ENCODE measurements at places on chromosomes 2 and 18.
A peak's percentile ranks its signal among the peaks of the same experiment; 100 is the strongest.

DNA sequence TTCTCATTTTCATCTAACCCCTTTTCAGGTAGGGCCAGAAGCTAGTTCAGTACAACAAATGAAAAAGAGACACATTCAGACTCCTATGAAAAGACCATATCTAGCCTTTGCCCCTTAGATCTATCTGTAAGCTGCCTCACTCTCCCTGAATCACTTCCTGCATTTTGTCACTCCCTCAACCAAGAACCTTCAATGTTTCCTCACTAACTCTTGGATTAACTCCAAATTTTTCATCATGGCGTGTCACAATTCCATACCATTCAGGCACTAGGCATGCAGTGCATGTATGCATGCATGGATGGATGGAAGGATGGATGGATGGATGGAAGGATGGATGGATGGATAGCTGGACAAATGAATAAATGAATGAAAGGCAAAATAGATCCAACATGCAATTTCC lies 356.9 kb downstream of the TNS1 start:
- DNase-seq: no peak

- DNase-seq: no peak
Observed at GRCh38 chr2:240435948-240436682, 652 bp downstream of the GPC1 start.

DNA sequence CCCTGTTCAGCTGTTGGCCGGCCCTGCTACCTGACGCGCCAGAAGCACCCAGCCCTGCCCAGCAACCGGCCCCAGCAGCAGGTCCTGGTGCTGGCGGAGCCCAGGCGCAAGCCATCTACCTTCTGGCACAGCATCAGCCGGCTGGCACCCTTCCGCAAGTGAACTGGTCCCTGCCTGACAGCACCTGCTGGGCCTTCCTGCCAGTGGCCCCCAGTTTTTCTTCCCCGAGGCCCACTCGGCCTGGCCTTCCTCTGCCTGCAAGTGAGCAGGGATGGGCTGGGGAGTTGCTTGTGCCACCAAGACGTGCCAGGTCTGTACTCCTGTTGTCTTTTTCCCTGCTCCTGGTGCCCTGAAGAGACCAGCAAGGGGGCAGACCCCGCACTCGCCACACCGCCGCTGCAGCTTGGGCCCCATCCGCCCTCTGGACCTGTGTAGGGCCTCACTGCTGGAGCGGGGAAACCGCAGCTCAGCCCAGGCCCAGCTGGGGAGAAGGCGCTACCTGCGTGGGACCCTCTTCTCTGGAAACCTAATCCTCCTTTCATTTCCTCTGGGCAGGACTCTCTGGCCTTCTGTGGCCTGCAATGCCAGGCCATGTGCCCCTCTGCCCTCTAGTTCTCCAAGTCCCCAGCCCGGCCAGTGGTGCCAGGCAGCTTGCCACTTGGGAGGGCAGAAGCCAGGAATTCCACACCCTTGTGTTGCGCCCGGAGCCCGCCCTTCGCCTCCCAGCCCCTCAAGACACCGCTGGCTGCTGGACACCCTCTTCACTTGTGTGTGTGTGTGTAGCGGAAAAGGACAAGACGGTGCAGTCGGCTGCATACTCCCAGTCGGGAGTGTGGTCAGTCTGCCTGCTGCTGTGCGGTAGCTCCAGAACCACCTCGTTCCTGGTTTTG lies 47.0 kb downstream of the FAM168B start:
- no peak for DNase-seq

DNA sequence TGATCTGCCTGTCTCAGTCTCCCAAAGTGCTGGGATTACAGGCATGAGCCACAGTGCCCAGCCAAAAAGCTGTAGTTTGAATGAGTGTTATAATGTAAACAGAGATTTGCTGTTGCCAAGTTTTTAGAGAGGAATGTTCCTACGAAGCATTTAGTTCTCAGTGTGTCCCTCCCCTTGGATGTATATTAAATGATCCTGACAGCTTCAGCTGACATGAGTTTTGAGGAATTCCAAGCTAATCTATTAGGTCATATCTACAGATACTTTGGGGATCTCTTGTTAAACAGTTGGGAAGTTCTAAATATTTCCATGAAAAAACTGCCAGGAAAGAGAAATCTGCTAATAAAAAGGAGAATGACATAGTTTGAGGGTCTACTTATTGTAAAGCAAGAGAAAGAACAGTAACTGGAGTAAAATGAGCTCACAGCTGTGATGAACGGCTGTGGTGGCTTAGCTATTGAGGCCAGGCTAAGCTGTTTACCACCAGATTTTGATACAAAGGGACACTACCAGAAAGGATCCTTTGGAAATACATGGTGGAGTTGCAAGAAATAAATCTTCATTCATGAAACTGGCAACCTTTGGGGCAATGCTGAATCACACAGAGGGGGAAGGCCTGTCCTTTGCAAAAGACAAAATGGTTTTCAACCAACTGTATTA lies 2.6 kb upstream of the STON1 start:
- no peak for DNase-seq

- no peak for DNase-seq
Observed at GRCh38 chr2:7646661-7647060, 729.4 kb downstream of the RNF144A start.

DNA sequence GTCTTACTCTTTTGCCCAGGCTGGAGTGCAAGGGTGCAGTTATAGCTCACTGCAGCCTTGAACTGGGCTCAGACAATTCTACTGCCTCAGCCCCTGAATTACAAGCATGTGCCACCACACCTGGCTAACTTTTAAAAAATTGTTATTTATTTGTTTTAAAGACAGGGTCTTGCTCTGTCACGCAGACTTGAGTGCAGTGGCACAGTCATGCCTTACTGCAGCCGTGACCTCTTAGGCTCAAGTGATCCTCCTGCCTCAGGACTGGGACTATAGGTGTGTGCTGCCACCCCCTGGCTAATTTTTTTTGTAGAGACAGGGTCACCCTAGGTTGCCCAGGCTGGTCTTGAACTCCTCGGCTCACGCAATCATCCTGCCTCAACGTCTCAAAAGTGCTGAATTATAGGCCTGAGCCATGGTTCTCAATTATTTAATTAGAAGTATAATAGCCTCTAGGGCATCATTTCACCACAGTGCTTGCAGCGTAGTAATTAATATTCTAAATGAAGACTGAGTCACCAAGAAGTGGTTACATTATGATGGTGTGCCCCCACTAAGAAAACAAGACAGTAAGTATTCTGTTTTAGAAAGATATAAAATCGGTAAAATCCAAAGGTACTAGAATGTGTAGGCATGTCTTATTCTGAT lies 69.6 kb downstream of the EML4 start:
- DNase-seq: no peak

DNA sequence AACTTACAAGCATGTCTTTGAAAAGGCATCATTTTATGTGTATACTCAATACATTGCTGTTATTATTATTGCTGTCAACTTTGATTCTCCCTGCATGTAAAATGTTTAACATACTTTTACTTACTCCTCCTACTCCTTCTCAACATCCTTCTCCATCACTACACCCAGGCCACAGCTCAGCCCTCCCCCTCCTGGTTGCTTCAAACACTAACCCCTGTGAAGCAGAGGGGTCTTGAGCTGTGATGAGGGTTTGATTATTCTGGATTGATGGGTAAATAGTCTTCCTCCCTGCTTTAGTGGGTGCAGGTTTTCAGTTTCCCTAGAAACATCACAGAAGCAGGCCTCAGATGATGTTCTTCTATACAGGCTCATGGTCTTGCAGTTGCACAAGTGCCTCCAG lies 221.0 kb downstream of the OSR1 start:
- no peak for DNase-seq

- no peak for DNase-seq
Observed at GRCh38 chr2:238775591-238775990, 72.3 kb upstream of the TWIST2 start.

- no peak for DNase-seq
Observed at GRCh38 chr2:196220671-196221070, 49.3 kb upstream of the STK17B start.

DNA sequence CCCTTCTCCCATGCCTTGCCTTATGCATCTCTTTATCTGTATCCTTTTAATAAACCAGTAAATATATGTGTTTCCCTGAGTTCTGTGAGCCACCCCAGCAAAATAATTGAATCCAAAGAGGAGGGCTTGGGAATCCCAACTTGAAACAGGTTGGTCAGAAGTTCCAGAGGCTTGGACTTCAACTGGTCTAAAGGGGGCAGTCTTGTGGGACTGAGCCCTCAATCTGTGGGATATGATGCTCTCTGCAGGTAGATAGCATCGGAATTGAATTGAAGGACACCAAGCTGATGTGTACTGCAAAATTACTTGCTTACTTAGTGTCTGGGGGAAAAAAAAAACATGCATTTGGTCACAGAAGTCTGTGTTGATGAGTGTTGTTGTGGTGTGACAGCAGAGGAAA lies 1033.5 kb upstream of the TMEFF2 start:
- DNase-seq: no peak

- no peak for DNase-seq
Observed at GRCh38 chr2:26088038-26088643, 54.3 kb downstream of the RAB10 start.

- DNase-seq: no peak
Observed at GRCh38 chr2:183195397-183195796, 71.2 kb downstream of the NUP35 start.

DNA sequence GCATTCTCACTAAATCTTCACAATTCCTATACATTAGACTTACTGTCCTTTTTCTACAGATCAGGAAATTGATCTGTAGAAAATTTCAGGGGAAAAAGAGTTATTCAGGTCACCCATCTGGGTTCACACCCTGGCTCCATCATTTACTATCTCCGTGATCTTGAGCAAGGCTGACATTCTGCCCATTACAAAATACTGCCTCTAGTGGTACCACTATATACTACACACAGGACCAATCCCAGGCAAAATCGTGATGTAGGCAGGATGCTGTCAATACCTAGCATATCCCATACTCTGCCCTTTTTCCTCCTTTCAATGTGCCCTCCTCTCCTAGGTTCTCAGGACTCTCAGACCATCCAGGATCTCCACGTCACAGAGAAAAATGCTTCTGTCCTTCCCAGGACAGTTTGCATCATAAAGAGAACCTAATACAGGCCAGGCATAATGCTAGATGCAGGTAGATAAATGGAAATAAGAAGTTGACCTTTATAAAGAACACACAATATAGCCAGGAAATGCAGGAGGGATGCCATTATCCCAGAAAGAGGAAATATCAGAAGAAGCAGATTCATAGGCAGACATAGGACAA lies 101.9 kb downstream of the CDH20 start:
- DNase-seq: no peak

- DNase-seq: no peak
Observed at GRCh38 chr2:205800773-205801172, 118.5 kb downstream of the NRP2 start.

GRCh38 chr2:197113275-197113711 lies 186.8 kb upstream of the PGAP1 start:
- DNase-seq: no peak

DNA sequence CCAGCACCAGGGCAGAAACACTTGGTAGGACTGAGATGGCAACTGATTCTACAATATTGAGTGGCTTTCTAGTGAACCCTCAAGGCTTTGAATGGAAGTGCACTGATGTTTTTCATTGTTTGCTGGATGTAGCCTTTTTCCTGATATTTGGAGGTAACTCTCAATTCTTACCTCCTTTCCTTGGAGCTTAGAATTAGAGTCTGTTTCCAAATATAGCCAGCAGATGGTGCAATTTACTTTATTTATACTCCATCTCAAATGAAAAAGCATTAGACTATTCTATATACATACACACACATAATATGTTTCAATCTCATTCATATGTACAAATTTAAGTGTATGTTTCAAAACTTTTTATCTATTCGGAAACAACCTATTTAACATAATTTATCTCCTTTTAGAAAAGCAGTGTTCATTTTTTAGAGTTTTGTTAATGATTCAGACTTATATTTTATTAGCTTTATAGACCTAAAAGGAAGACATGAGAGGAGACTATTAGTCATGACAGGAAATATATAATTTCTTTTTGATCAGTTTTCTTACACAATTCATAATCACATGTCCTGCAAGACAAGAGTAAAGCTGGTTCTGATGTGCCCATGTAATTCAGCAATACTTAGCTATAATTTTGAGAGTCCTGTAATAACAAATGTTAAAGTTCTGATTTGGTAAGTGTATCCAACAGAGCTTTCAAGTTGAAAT lies 124.8 kb downstream of the NUP35 start:
- DNase-seq: no peak

DNA sequence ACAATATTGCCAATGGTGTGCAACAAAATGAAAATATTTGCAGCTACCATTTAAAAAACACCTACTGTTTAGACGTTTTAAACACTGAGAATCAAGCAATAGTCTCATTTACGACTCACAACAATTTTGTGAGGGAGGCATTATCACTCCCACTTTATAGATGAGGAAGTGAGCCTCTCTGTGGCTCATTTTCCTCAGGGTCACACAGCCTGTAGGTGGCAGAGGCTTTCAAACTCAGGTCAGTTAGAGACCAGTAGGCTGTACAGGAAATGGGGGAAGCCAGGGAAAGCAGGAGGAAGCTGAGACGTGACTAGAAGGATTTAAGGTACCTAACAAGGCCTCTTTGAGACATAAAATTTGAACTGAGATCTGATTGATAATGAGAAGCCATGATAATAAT lies 95.0 kb upstream of the ZNF521 start:
- DNase-seq: no peak

- peak; percentile 46 for DNase-seq
Observed at GRCh38 chr2:234286118-234286598, 210.7 kb downstream of the ARL4C start.

DNA sequence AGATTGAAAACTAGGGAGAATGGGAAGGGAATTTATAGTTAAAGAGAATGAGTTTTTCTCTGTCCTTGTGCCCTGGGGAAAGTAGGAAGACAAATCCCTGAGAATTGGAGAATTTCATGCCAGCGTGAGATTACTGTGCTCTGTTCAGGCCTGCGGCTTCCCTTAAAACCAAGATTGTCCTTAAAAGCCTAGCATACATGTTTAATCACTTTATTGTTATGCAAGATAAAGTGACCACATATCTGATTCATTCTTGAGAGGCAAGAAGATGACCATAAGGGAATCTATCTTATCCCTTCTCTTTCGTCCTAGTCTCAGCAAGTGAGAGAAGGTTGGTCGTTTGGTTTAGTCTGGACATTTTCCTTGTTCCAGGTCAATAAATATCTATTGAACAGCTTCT lies 75.9 kb downstream of the ADCYAP1 start:
- no peak for DNase-seq

DNA sequence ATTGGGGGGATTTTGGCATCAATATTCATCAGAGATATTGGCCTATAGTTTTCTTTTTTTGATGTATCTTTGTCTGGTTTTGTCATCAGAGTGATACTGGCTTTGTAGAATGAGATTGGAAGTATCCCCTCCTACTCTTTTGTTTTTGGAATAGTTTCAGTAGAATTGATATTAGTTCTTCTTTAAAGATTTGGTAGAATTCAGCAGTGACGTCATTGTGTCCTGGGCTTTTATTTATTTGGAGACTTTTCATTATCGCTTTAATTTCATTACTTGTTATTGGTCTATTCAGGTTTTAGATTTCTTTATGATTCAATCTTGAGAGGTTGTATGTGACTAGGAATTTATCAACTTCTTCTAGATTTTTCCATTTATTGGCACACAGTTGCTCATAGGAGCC lies 825.5 kb upstream of the NXPH2 start:
- no peak for DNase-seq

DNA sequence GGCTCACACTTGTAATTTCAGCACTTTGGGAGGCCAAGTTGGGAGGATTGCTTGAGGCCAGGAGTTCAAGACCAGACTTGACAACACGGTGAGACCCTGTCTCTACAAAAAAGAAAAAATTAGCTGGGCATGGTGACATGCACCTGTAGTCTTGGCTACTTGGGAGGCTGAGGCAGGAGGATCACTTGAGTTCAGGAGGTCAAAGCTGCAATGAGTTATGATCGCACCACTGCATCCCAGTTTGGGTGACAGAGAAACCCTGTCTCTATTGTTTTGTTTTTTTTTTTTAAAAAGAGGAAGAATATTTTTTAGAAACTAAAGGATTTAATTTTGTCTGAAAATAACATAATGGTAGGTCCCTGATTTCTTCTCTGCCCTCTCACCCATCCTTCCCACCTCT lies 79.4 kb upstream of the TMEM200C start:
- no peak for DNase-seq
